ENCODE measurements at places on chromosomes 5 and 9.

GRCh38 chr9:126093771-126094170 lies 232.9 kb upstream of the MVB12B start:
- no peak for DNase-seq

DNA sequence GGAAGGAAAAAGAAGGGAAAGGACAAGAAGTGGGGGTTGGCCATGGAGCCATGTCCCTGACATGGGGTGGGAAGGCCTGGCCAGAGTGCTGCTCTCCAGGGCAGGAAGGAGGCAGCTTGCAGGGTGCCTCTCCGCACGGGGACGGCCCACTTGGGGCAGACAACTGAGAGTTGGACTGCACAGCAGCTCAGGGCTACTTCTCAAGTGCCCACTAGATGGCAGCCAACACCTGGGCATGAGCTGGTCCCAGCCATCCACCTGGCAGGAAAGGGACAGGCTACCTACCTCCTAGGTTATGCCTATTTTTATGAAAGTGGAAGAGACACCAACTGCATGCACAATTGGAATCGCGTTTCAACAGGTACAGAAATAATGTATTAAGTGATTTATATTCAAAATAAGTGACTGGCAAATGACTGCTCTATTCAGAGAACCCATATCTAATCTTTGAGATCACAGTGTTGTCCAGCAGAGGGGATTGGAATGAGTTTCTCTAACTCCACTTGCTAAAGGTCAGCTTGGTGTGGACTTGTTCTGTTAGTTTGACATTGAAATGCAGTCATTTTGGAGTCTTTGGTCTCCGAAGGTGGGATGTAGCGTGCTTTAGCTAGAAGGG lies 113.4 kb downstream of the SYK start:
- DNase-seq, result peak; percentile 66

DNA sequence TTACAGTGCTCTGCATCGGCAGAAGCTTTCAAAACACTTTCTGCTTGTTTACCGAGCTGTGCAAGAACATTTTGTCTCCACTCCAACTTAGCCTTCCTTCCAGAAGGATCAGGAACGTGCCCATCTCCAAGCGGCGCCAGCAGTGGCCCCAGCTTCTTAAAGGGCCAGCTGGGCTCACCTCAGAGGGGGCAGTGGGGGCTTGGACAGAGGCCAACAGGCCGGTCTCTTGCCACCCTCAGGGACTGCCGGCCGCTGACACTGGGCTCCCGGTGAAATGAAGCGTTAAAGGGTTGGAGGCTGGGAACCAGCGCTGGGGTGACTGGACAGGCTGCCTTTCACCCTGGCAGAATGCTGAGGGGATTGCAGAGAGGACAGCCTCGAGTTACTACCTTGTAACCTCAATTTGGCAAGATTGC lies 67.0 kb upstream of the RNU6ATAC start:
- DNase-seq, result no peak

GRCh38 chr5:75282581-75282980 lies 45.9 kb upstream of the ANKRD31 start:
- no peak for DNase-seq
